Hepatic stellate cell (primary cell): ENCODE measurements at places on chromosomes 12 and 14.
A peak's percentile ranks its signal among the peaks of the same experiment; 100 is the strongest.

- DNase-seq, result no peak
Measured at GRCh38 chr12:115044073-115044472, 360.1 kb upstream of the TBX3 start.

GRCh38 chr12:67740711-67741110, 92.2 kb downstream of the DYRK2 start:
- DNase-seq, result no peak

DNA sequence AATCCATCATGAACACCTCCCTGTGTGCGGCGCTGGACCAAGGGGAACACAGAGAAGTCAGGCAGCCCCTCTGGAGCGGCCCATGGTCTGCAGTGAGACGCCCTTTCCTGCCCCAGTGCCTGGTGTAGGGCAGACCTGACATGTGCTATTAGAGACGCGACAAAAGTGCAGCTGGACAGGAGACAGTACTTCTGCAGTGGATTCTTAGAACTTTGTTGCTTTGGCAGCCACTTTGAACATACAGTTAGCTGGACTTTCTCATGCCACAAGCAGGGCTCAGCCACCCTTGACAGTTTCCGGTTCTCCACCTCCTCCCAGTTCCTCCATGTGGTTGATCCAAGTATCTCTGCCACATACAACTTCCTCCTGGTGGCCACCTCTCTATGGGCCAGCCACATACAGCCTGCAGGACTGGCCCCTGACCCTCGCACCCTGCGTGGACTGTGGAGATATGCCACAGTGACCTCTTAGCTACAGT, 45.9 kb downstream of the LGMN start:
- no peak for DNase-seq

DNA sequence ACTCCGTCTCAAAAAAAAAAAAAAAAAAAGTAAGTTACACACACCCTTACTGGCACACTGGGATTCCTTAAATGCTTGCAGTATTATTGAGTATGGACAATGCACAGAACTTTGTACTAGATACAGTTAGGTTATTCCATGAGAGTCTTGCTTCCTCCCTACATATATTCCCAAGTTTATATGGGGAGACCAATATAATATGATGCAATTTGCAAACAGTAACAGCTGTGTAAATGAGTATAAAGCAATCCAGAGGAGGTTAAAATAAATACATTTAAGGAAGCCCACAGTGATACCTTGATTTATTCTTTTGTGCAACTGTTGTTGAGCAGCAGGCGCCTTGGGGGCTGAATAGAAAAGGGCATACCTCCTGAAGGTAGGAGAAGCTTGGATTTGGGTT, 26.6 kb downstream of the RASSF3 start:
- no peak for DNase-seq

- DNase-seq, result no peak
Measured at GRCh38 chr14:27026097-27026496, 428.3 kb upstream of the NOVA1 start.

DNA sequence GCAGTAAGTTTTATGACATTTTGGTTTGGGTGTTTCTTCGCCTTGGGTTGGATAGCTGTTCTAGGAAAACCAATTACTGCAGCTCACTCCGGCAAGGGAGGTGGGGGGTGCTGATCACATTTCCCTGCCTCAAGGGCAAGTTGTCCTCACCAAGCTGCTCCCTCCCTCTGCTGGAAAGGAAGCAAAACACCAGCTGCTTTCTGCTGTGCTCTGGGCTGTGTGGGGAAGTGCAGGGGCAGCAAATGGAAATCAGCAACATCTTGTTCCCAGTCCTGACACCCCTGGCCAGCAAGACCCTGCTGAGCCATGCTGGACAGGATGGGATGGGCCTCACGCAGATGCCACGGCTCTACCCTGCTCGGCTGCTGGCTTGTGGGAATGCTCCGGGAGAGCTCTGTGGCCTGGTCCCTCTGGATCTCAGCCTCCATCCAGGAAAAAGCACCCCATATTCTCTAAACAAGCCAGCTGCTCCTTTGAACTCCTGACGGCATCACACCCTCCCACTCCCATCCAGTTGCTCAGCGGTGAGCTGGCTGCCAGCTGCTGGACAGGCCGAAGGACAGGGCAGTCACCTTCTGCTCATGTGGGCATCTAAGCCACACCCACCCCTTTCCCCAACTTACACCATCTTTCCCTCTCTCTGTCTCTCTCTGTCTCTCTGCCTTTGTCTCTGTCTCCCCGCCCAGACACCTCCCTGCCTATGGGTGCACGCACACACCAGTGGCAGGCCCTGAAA, 52.4 kb upstream of the EIF5 start:
- peak; percentile 77 for DNase-seq

DNA sequence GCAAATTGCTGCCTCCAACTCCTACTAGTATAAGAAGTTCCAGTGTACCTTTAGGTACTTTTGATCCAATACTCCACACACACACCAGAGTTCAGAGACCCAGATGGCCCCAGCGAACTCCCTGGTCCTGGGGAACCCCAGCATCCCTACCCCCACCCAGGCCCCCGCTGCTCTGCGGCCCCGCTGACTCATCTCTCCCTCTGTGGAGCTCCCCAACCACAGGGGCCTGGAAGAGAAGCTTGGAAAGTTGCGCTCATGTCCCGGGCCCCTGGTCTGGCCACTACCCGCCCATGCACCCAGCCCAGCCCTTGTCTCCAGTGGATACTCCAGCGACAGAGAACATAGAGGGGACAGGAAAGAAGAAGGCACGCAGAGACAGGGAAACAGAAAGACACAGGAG, 4.2 kb upstream of the SP7 start:
- no peak for DNase-seq

DNA sequence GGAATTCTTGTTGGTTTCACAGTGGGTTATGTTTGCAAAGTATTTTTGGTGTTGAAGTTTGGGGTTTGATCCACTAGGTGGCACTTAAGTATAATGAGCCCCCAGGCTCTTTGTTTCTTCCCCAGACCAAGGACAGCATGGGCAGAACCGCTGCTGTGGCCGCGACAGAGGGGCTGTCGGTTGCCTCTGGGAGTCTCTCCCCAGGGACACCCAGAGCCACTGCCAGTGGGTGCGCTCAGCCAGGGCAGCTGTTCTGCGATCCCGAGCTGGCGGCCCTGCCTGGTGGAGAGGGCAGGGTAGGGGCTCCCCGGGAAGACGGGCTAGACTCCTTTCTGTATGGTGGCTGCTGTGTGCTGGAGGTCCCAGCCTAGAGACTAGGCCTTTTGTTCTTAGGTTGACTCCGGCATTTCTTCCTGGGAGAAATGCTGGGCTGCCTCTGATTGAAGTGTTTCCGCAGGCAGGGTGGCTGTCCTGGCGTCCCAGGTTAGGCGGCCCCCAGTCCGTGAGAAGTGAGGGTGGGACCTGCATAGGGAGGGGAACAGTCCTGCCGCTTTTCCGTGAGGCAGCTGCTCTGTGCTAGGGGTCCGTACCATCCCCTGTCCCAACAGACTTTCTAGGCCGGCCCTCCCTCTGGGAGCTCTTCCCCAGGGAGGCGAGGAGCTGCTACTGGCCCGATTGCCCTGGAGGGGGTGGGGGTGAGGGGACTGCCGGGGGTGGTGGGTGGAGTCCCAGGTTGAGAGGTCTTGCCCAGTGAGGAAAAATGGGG, 253.1 kb upstream of the PELI2 start:
- no peak for DNase-seq

- DNase-seq, result no peak
Measured at GRCh38 chr12:45298721-45299692, 83.1 kb downstream of the ANO6 start.

DNA sequence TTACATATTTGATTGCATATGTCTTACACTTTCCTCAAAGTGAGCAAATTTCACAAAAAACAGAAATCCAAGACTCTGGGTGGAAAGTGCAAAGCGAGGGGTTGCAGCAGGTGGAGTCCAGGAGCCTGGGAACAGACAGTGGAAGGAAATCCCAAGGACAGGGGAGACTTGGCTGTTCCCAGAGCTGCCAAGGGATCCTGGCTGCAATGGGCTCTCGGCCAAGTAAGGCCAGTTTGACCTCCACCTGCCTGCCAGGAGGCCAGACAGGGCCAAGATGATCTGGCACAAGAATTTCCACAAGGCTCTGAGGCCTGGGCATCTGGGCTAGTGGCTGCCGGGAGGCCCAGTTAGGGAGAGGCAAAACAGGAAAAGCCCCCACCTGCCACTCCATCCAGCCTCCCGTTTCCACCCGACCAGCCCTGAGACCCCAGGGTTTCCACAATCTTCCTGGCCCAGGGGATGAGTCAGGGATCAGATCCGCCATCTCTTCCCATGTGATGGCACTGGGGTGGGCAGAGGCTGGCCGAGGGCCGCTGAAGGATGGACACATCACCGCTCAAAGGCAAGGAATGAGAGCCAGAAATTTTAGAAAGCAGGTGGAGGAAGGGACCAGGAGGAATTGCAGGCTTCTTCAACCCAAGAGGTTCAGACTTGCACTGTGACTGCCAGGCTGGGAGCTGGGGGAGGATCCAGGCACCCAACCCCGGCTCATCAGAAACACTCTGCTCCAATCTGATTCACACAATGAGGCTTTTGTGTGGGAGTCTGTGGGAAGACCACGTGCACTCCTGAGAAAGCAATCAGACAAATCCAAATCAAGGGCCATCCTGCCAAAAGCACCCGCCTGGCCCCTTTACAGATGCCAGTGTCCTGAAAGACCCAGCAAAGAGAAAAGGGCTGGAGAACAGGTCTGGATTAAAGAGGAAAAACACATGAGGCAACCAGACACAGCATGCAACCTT, 16.3 kb downstream of the SCARB1 start:
- DNase-seq, result no peak
